ENCODE measurements at places on chromosomes 2 and 18. TPM values are rescaled to one million over a fixed set of nuclear protein-coding genes. Genes with fewer than 3 reads are reported as not detected.

DNA sequence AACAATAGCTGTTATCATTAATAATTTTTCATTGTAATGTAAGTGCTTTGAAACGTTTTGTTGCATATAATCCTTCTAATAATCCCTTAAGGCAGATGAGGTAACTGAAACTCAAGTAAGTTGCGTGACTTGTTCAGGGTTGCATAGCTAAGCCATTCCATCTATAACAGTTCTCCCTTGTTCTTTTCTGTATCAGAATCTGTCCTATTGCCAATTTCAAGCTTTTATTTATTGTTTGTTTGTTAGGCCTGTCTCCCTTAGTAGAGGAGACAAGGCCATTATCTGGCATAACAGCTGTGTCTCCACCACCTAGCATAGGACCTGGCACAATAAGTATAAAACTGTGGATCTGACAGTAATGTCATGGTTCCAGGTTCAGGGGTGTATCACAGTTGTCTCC is 19.4 kb downstream of the BABAM2 start:
- no peak for DNase-seq

DNA sequence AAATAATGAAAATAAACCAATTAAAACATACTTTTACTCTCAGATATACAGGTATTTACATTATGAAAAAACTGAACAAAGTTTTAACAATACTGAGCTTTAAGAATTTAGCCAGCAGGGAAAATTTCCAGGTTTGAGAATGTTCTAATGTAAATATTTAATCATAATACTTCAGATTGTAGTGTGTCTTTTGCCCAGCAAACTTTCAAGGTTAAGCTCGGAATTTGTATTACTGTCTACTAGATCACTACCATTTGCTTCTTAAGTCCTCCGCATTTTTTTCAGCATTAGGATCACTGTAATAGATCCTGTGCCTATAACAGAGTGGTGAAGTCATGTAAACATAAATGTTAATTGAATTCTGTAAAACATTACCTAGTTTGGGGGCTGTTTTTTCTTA is 52.7 kb downstream of the CFAP210 start:
- no peak for DNase-seq

The IL37 gene
- not detected for total RNA-seq

The FOXI3 gene
- total RNA-seq: not detected

GRCh38 chr2:53786352-53786704 is 425 bp downstream of the ASB3 start:
- peak; percentile 50 for DNase-seq

The SERPINB2 gene
- total RNA-seq: 64.6 TPM

DNA sequence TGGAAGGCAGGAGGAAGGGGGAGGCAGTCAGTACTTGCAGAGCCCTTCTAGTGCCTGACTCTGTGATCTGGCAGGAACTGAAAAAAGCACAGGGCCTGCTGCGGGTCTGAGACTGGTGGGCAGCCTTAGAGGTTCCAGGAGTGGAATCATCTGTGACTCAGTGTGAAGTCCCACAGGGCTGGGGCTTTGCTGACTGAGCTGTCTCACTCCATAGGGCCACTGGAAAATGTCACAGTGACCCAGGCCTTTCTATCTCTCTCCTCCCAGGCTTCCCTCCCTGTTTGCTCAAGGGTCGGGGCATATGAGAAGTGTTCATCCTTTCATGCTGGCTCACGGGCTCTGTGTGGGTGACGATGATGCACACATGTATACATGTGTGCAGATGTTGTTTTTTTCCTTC is 47.1 kb upstream of the ZFP36L2 start:
- no peak for DNase-seq

DNA sequence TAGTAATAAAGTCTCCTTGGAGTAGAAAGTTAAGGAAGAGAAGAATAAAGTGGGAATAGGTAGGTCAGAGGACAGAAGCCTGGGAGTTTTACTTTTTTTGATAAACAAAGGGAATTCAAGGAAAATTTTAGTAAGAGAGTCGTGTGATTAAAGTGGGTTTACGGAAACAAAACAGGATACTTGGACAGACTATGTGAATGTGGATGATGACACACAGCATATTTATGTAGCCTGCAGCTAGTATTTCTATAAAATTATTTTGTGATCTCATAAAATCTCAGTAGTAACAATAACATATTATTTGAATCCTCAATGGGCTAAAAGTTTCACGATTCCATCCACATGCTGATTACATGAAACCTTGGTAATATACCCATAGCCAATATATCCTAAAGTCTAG is 450.7 kb upstream of the PIK3C3 start:
- DNase-seq: no peak

The STAT4 gene
- 12.3 TPM for total RNA-seq

The GKN1 gene
- not detected for total RNA-seq

DNA sequence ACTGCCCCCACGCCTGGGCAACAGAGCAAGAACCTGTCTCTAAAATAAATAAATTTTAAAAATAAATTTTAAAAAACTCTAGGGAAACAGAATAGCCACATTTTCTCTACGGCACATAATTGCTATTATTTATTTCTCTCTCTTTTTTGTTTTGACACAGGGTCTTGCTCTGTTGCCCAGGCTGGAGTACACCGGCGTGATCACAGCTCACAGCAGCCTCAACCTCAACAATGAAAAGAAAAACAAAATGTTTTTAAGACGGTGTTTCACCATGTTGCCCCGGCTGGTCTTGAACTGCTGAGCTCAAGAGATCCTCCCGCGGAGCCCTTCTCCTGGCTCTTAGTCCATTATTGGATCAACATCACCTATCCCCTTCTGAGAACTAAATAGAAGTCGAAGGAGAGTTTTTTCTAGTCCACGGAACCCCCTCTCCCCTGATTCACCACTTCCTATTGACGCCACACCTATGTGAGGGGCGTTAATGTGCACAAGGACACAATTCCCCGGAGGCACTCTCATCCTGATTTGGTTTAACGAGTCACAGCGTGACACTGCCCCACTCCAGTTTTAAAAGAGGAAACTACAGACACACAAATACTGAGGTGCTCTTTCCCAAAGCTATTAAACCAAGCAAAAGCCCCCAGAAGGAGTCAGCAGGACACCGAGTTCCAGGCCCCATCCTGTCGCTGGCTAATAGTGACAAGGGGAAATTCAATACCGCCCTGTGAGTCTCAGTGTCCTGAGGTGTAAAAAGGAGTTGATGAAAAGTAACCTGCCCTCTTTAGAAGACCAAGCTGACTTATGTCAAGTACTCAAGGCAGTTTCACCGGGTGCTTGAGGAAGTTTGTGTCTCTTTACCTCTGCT is 1.1 kb downstream of the NPC1 start:
- peak; percentile 86 for DNase-seq

The PAX8 gene
- not detected for total RNA-seq

DNA sequence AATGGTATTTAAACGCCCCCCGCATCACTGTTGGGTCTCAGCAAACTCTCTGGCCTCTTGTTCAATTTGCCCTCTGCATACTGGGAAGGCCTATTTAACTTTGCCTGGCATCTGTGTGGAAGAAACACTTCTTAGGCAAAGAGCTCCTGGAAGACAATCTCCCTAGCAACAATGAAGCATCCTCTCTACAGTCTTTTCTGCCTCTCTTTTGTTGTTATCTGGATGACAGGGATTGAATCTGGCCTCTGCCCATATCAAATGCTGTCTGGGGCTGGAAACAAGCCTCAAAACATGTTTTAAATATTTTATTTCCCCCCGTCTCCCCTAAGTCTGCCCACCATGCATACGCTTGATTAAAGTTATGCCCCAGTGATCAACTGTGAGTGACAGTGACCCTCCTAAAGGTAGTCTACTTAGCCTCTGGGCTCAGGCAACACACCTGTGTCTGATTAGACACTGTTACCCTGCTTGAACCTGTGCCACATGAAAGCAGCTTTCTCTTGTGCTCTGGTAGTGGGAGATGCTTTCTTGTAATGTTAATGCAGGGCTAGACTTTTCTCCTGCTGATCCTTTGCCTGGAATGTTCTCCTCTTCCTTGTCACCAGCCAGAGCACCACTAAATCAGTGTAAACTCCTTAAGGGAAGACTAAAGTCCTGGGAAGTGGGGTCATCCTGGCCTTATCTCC is 34.9 kb downstream of the CDC42EP3 start:
- no peak for DNase-seq

The FOXD4L1 gene
- total RNA-seq: 0.13 TPM

DNA sequence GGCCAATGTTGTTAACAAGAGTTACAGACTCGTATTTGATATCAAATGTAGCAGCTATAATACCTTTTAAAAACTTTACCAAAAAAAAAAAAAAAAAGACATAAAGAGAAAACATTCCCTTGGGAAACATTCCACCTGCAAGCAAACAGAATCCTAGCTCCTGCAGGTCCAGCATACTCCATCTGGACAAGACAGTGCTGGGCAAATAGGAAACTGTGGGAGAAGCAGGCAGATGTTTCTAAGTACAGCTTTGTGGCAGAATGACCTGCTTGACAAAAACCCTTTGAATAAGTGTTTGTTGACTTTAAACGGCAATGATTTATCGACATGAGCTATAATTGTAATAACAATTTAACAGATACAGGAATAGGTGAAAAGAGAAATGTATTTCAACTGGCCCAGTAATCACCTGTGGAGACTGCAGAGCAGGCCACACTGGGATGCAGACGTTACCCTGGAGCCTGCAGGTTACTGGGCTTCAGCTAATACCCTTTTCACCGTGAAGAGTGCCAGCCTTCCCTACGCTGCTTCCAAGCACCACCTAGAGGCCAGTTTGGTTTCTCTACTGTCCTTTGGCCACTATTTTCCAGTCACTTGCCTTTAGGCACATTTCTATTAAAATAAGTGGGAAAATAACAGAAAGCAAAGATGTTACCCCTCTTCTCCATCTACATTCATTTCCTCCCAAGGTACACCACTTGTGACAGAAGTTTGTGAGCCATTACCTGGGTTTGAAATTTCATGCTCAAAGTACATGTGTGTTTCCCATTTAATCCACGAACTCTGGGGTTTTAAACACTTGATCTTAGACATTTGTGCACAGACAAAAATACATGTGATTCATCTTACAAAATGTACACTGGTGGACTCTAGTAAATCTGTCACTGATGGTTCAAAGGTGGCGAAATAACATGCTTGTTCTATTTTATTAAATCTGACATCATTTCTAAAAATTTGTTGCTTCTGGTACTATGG is 96.9 kb upstream of the ZNF397 start:
- peak; percentile 55 for DNase-seq

The SPP2 gene
- total RNA-seq: not detected

The TPO gene
- not detected for total RNA-seq

The RETREG2 gene
- 110 TPM for total RNA-seq

DNA sequence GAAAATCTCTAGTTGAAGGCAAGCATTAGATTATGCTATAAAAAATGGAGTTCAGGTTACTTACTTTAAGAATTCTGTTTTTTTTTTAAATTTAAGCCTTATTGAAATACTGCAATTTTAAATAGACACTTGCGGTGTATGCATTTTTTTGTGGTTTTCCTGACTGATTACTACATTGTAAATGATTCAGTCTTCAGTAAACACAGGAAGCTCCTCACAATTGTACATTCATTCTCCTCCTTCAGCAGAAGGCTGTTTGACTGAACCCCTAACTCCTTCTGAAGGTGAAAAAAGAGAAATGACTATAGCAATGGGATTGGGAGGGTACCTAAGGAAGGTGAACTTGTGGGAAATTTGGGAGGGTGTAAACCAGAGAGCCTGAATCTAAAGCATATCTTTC is 136.1 kb downstream of the GCA start:
- DNase-seq: peak; percentile 88

The SAG gene
- not detected for total RNA-seq

DNA sequence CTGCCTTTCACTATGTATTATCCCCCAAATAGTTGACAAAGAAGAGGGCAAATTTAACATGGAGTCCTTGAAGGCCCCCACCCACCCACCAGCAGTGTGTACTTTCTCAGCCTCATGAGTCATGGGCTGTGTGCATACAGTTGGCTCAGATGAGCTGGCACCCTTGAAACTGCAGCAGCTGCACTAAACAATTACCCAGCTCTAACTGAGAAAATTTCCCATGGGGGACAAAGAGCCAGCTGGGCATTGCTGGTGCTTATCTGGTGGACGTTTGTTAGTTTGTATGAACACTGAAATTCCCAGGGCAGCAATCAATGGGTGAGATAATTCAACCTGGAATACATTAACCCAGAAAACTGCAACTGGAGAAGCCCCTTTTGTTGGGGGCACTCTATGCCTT is 131.7 kb downstream of the GCA start:
- peak; percentile 84 for DNase-seq

The SETBP1 gene
- 1.3 TPM for total RNA-seq

GRCh38 chr2:191178806-191179514 is 28.2 kb upstream of the STAT4 start:
- peak; percentile 47 for DNase-seq

DNA sequence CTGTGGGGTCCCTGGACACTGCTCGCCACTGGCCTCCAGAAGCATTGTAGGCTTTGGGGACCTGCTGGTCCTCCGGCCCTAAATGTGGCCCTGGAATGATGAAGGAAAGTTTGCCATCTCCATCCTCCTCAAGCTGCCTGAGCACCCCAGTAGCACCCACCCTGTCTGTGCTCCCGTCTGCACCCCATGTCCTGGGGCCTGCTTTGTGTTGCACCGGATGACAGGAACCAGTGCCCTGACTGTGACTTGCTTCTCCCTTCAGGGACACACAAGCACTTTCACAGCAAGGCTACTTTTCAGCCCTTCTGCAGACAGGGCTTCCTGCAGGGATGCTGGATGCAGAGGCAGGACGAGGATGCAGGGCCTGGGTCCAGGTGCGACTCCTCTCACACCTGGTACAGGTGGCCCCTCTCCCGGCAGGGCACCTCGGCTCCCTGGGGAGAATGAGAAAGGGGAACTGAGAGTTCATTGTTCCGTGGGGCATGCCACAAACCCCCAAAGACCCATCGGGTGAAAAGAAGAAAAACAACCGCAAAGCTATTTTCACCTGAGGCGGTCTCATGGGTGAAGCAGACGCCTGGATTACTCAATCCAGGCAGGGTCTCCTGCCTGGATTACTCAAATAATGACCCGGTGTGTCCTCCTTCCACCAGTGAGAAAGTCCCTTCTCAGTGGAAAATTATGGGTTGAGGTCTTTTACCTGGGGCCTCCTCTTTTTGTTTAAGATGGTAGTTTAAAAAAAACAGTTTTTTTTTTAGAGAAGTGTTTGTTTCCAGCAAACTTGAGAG is 74.9 kb downstream of the LONRF2 start:
- no peak for DNase-seq

The ACTG2 gene
- not detected for total RNA-seq

- no peak for DNase-seq
Measured at GRCh38 chr2:207090389-207090788, 75.4 kb downstream of the KLF7 start.

DNA sequence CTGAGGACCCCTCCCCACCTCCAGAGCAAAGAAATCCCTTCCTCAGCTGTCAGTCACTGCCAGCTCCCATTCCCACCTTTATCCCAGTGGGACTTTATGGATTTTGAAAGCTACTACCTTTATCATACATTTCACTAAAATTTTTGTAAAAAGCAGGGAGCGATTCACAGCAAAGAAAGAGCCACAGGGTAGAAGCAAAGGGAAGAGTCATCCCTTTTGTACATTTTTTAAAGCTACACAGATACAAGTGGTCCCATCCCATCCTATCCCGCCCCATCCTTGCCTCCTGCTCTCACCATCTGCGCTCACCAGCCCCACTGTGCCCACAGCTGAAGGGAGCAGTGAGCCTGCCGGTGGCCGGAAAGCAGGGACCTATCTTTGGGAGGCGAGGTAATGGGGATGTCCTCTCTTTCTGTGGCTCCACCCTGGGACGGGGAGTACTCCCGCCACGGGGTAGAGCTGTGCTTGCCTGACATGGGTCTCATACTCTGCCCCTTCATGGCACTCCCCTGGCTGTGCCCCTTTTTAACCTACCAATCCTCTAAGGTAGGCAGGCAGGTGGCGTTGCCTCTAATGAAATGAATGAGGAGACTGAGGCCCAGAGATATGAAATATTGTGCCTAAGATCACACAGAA is 13.2 kb downstream of the SH2D6 start:
- DNase-seq: no peak

Measured in bronchial epithelial cell (primary cell).